ENCODE measurements at places on chromosomes 13 and 19.

DNA sequence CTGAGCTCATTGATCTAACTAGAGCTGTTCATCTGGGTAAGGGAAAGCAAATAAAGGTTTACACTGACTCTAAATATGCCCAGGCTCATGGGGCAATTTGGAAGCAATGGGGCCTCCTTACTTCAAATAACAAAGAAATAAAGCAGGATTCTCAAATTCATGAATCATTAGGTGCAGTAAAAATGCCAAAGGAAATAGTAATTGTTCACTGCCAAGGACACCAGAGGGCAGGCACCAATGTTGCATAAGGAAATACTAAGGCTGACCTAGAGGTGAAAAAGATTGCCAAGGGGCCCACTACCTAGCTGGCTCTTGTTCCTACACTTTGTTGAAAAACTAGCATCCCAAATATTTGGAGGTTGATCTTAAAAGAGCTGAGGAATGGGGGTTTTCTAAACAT, 1686.7 kb upstream of the MIR17HG start:
- DNase-seq, result no peak

DNA sequence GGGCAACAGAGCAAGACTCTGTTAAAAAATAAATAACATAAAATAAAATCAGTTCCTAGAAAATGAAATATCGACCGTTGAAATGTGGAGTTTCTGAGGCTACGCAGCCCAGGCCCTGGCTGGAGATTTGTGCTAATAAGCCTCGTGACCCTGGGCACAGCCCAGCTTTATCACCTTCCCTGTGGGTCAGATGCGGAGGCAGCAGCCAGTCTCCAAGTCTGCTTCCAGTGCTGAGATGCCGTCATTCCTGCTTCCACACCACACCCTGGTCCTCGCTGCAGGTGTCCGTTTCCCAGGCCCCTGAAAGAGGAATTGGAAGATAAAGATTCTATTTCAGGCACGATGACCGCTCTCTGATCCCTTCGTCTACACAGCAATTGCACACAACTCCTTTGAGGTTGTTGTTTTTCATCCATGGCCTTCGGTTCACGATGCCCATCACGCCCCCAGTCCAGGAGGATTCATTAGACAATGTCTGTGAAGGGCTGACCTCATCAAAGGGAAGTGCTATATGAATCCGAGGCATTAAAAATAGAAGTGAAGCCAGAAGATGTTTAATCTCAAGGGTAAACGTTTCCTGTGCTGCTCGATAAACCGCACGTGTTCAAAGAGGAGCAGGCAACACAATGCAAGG, 48.3 kb upstream of the ATP11A start:
- no peak for DNase-seq

DNA sequence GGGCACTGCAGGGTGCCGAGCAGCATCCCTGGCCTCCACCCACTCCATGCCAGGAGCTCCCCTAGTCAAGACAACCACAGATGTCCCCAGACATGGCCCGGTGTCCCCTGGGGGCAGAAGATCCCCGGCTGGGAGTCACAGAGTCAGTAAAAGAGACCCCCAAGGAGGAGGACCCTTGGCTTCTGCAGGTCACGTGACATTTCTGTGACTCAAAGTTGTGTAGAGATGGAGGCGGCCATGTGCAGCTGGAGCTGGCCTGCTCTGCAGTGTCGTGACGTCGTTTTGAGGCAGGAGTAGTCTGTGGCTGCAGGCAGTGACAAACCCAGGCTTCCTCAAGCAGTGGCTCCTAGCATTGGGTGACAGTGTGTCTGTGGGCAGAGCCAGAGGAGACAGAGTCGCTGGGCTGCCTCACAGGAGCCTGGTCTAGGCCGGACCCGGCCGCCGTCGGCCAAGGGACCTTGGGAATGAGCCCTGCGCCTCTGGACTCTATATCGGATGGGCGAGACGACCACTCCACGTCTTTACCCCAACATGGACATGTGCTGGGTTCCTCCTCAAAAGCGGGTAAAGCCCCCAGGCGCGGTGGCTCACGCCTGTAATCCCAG, 7.7 kb upstream of the DIRAS1 start:
- no peak for DNase-seq

DNA sequence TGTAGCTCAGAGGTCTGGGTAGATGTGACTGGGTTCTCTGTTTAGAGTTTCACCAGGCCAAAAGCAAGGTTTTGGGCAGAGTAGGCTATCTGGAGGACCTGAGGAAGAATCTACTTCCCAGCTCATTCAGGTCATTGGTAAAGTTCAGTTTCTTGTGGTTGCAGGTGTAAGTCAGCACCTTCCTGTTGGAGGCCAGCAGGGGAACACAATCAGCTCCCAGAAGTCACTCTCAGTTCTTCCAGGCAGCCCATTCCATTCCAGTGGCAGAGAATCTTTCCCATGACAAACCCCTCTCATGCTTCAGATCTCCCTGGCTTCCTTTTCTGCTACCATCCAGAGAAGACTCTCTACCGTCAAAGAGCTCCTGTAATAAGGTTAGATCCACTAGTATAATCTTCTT, 176.2 kb upstream of the UFM1 start:
- no peak for DNase-seq

DNA sequence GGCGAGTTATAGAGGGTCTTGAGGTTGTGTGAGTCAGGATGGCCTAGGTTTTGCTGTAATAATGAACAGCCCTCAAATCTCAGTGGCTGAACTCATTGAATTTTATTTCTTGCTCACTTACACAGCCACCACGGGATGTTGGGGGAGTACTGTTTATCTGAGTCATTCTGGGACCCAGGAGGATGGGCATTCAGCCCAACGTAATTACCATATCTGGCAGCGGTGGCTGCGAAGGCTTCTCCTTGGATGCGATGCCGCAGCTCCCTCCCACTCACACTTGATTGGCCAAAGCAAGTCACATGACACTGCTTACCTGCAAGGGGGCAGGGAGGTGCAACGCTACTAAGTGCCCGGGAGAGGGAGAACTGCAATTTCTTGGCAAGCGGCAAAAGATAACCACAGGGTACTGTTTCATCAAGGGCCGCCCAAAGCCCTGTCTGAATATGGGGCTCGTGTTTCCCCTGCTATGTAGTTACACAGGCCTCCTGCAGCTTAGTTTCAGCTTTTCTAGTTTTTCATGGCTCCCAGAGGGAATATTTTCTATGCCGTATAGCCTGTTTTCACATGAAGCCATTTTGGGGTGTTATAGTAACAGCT, 19.9 kb downstream of the ZSWIM9 start:
- peak; percentile 68 for DNase-seq

DNA sequence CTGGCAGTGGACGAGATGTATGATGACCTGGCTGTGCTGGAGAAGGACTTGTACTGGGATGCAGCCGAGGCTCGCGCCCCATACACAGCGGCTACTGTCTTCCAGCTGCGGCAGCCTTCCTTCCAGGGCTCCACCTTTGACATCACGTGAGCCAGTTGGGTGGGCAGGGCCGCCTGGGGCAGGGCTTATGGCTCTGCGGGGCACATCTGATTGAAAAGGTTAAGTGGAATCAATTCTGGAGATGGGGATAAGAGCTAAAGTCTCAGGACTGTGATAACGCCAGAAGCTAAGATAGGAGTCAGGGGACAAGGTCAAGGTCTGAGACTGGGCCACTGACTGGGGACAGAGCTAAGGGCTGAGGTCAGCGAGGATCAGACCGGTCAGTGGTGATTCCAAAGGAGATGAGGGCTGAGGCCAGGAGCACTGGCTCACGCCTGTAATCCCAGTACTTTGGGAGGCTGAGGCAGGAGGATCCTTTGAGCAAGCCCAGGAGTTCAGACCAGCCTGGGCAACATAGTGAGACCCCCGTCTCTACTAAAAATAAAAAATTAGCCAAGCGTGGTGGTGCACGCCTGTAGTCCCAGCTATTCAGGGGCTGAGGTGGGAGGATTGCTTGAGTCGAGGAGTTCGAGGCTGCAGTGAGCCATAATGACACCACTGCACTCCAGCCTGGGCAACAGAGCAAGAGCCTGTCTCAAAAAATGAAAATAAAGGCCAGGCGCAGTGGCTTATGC, 4.7 kb downstream of the BEST2 start:
- no peak for DNase-seq

DNA sequence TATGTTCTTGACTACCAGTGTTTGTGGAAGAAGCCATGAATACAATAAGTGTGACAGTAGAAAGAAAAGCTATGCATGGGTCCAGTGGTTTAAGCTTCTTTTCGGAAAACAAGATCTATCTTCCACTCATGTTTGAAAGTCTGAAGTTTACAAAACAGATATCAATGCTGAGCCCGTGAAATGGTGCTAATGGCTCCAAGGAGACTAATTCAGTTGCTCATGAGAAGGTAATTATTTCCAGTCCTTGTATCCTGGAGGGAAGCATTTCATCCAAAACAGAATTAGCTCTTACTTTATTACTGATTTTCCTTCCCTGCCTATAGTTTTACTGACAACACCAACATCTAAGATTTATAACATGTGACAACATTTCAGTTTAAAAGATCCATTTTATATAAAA, 1364.9 kb downstream of the PCDH9 start:
- no peak for DNase-seq

- DNase-seq, result peak; percentile 71
These were observed 1.3 kb upstream of the SIGLEC9 start for GRCh38 chr19:51123381-51123800.

DNA sequence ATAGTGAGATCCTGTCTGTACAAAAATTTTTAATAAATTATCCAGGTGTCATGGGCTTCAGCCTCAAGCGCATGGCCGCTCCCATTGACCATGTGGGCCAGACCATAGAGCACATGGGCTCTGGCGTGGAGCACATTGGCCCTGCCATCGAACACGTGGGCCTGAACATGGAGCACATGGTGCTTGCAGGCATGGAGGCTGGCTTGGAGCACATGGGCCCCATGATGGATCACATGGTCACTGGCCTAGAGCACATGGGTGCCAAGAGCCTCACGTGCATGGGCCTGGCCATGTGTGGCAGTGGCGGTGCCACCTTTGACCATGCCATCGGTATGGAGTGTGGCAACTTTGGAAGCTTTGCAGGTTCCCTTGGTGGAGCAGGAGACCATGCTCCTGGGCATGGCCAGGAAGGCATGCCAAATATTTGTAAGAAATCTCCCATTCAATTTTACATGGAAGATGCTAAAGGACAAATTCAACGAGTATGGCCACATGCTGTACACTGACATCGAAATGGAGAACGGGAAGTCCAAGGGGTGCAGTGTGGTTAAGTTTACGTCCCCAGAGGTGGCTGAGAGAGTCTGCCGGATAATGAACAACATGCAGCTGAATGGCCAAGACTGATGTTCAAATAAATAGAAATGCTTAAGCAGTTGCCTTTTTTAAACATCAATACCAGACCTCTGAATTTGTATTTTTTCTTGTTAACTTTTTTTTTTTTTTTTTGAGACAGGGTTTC, 21.3 kb upstream of the SLC1A5 start:
- DNase-seq, result no peak

DNA sequence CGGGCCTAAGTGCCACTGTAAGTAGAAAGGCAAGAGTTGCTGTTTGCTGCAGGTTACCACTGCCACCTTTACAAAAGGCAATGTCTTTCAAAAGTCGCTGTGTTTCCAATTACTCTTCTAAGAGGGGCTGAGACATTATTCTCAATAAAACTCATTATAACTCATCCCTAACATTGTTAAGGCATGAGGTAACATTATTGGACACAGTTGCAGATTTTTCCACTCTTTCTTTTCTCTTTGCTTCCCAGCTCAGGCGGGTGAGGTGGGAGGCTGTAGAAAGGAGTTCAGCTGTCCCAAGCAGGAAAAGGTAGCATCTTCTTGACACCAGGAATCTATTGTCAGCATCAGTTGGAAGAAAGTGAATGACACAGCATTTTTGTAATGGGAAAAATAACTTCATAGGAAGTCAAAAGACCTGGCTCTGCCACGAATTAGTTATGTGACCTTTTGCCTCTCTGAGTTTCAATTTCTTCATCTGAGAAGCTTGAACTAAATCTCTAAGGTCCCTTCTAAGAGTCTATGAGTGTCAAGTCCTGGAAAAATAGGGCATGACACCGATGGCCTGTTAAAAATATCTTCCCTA, 2.1 kb upstream of the UBL3 start:
- DNase-seq, result no peak

DNA sequence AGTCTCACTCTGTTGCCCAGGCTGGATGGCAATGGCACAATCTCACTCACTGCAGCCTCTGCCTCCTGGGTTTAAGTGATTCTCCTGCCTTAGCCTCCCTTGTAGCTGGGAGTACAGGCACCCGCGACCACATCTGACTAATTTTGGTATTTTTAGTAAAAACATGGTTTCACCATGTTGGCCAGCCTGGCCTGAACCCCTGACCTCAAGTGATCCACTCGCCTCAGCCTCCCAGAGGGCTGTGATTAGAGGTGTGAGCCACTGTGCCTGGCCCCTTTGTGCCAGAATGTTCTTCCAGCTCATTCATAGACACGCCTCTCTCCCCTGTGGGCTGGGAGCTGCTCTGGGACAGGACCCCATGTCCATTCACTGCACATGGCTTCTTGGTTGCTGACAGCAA, 9.1 kb downstream of the MYDGF start:
- DNase-seq, result no peak

DNA sequence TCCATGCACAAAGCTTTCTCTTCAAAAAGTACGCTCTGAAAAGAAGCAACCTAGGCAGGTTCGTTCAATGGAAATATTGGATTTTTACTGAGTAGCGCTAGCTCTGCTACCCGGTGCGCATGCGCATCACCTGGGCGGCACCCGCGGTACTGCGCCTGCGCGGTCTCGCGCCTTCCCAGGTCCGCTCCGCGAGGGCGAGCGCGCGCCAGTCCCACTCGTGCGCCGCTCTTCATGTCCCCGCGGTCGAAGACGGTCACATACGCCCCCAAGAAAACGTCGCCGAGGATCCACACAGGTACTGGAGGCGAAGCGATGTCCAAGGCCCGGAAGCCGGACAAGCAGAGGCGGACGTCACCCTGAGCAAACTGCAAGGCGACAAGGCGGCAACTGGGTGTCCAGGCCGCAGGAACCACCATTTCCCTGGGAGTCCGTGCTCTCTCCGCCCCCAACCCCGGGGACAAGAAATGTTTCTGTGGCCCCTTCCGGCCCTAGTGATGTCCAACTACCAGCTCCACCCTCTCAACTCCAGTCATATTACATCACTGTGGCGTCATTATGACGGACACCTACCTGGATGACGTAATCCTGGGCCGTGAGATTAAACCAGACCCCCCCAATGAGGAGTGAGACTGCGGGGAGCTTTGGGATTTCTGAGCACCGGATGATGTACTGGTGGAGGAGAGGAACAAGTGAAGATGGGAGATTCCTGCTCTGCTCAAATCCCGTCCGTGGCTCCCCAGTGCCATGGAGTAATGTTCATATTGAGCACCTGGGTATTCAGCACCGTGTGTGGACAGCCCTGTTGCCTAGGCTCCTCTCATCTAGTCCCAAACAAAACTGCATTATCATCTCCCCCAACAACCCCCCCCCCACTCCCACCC, 4.8 kb upstream of the KCNC3 start:
- DNase-seq, result peak; percentile 86

GRCh38 chr19:5891938-5892771, 11.4 kb downstream of the NDUFA11 start:
- DNase-seq, result peak; percentile 40
